Right hindlimb (tissue), 1 donor: ENCODE measurements at places on chromosomes 12 and 14.

DNA sequence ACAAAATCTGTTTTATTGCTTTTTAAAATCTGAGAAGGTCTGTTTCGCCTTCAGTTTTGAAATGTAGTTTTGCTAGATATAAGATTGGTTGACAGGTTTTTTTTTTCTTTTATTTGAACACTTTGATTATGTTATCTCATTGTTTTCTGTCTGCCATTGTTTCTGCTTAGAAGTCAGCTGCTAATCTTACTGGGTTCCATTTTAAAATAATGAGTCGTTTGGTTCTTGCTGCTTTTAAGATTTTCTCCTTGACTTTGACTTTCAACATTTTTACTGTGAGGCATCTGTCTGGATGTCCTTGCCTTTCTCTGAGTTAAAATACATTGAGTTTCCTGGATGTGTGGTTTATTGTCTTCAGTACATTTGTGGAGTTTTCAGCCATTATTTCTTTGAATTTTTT, 56.7 kb downstream of the ADIPOR2 start:
- no peak for DNase-seq

DNA sequence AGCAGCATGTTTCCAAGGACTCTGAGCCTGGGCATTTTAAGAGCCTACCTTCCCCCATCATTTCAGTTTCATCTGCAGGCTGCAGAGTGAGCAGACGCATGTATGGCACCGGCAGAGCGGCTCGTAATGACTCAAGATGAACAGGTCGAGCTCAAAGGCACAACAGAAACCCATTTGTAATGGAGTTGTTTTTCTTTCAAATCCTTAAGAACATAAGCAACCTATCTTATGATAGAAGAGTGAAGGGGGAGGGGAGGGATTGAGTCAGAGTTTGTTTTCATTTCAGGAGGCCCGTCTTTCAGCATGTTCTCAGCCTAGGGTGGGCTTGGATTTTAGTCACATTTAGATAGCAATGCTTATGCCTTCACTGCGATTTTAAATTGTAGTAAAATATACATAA, 54.9 kb upstream of the CISTR start:
- DNase-seq: no peak

GRCh38 chr12:116918464-116918863, 7.7 kb downstream of the FBXW8 start:
- no peak for DNase-seq

DNA sequence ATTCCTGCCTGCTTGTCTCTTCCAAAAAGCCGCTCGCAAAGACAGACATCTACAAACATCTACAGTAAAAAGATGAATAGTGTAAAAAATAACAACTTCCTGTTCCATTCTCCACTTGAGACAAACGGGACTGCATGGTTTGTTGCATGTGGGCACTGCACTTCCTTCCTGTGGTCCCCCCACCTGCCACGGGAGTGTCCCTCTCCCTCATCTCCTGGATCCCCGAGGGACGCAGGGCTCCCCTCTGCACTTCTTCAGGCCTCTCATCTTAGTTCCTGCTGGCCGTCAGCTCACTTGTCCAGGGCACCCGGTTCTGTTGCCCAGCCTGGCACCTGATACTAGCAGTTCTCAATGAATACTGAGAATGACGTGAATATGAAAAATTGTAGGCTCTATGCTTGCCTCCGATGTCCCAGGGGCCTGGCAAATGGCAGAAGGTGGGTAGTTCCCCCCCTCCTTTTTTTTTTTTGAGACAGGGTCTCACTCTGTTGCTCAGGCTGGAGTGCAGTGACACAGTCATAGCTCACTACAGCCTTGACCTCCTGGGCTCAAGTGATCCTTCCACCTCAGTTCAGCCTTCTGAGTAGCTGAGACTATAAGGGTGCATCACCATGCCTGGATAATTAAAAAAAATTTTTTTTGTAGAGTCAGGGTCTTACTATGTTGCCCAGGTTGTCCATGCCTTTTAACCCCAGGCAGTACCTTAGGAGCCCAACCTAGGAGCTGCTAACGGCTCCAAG, 3.5 kb upstream of the KLC1 start:
- no peak for DNase-seq

DNA sequence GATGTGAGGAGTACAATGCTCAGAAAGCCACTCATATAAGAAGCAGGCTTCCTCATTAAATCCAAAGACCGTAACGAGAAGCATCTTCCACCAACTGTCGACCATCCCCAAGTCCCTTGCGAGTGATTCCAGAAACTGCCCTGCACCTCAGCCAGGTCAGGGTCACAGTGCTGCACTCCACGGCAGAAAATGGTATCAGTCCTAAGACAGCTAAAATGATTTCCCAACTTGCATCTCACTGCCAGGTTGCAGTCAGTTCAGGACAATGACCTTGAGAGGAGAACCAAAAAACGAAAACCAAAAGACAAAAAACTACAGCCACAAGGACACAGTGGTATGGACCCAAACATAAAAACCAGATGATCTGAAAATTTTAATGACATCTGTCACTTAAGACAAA, 20.6 kb downstream of the SBNO1 start:
- DNase-seq: no peak

DNA sequence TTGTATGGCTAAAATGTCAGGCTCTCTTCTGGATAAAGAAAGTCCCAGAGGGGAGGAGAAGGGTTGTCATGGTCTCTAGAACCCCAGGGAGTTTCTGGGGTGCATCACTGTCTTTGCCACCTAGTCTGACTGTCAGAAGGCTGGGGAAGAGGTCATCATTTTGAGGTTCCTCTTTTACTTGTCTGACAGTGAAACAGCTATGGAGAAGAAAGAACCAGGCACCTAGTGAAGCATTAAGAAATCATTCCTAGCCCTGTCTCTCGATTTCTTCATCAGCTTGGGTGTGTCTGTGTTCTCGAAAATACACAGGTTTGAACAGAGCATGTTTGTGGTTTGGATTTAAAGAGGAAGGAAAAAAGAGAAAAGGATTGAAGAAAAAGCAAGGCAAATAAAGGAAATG, 158.7 kb upstream of the LRIG3 start:
- DNase-seq: no peak

GRCh38 chr12:40634517-40635131, 57.6 kb upstream of the CNTN1 start:
- DNase-seq: no peak
